NCI-H2029 treated with DMSO at 0.1 percent for 48 hours (cell line): ENCODE measurements at places on chromosomes 7 and 10.

- DNase-seq = no peak
Observed at GRCh38 chr10:6780008-6780677, 200.1 kb upstream of the PRKCQ start.

DNA sequence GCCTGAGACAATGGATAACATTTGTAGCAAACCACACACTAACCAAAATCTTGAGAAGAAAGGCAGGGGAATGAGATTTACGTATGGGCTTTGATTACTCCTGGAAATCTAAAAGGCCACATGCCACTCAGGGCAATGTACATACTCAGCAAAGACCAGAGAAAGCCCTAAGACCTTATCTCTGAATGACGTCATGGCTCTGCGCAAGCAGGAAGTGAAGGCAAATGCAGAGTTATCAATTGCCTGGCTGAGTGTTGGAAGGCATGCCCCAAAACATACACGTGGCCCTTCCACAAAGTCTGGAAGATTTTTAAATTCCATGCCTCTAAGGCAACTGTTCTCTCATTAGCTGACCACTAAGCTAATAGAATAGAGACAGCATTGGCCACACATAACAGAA, 90.9 kb upstream of the NRBF2 start:
- no peak for DNase-seq

DNA sequence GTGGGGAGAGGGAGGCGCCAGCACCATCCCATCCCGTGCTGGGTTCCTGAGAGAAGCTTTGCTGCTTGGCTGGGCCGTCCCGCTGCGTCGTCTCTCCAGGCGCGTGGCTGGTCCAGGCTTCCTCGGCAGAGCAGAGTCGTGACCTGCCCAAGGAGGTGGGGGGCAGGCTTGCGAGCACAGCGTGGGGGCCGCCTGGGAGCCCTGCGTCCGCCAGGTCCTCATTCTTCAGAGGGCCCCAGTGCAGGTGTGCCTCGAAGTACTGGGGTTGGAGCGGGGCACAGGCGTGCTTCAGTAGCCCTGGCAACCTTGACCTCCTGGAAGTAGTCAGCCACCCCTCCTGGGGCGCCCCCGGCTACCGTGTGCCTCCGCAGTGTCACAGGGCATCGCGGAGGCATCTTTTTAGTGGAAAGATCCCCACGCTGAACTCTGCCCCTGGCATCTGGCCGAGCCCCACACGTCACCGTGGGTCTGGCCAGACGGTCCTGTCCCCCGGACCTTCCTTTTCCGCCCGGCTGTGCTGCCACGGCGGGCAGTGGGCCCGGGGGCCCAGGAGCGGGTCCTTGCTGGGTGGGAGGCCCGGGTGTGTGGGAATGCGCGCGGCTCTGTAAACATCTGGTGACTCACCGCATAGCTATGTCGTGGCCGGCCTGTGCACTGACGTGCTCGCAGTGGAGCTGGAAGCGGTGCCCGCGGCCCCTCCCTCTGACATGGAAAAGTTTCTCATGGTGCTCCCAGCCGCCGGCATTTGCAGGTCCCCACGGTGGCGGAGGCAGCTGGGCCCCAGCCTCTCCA, 6.4 kb downstream of the MAFK start:
- DNase-seq = no peak

GRCh38 chr10:94150541-94151184, 156.9 kb downstream of the PLCE1 start:
- no peak for DNase-seq

GRCh38 chr7:45122975-45123860, 11.7 kb upstream of the TBRG4 start:
- no peak for DNase-seq

DNA sequence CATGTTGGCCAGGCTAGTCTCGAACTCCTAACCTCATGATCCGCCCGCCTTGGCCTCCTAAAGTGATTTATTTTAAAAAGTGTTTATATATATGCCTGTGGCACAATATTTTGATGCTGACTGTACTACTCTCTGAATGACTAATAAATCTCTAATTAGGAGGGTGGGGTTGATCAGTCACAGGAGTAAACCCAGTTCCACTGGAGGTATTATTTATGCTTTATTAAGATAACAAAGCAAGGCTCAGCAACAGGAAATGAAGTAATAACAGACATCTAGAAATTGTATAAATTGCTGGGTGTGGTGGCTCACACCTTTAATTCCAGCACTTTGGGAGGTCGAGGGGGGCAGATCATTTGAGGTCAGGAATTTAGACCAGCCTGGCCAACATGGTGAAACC, 26.0 kb upstream of the MCU start:
- no peak for DNase-seq

- no peak for DNase-seq
Observed at GRCh38 chr10:10800961-10801360, 216.7 kb upstream of the CELF2 start.

- no peak for DNase-seq
Observed at GRCh38 chr10:96856317-96856716, 24.2 kb downstream of the LCOR start.

DNA sequence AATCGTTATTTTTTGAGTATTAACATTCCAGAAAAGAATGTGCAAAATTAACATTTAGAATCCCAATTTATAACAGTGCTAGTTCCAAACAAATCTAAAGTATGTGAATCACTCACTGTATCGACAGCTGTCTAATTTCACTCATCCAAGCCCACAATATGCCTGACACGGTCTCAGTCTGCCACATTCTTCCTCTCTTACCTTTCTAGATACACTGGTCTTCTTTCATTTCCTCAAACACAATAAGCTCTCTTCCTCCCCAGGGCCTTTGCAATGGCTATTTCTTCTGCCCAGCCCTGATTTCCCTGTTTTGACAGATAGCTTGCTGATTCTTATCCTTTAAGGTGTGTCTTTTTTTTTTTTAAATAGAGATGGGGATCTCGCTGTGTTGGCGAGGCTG, 48.8 kb downstream of the UBE2H start:
- no peak for DNase-seq

DNA sequence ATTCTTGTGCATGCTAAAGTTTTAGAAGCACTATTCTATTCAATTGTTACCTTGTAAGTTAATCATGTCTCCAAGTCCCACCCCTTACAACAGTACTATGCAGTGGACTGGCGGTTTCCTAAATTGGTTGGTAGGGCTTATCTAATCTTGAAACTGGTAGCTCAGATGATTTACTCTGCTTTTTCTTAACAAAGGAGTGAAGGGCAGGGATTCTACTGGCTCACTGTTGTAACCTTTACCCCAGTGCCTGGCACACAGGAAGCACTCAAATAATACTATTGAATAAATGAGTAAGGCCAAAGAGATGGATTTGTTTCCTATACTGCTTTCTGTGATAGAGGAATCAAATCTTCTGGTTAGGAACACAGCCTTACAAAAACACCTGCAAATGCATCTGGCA, 46.0 kb upstream of the CYCS start:
- DNase-seq = no peak

DNA sequence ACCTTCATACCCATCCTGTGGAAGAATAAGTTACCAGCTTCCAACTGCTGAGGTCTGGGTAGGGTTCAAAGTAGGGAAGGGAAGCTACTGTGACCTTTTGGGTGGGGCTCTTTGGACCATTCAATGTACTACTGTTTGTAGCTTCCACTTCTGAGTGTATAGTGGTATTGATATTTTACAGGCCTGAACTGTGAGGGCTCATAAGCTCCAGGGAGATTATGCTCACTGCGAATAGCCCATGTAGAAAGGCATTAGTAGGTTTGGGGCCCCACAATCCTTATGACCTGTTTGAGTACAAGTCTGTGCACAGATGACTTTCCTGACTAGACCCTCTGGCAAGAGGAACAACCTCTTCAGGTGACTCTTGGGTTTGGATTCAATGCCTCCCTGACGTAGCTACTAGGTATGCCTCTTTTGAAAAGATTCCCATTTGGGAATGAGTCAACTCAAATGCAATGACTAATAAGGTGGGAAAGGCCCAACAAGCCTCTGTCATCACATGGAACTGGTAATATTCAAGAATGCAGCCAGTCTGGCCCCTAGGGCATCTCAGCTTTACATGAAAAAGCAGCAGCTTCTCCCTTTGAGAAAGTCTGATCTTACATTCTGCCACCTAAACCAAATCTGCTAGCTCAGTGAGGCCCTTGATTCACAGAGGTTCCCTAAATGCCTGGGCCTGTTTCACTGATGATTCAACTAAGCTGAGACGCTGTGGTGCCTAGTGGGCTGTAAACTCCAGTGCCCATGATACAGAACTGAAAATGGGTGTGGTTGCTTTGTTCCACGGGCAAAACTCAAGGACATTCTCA, 79.8 kb downstream of the ABI1 start:
- DNase-seq = no peak

- DNase-seq = no peak
Observed at GRCh38 chr7:80439894-80440821, 71.7 kb downstream of the GNAT3 start.

- DNase-seq = no peak
Observed at GRCh38 chr7:159078193-159078910, 66.3 kb downstream of the VIPR2 start.

GRCh38 chr10:90847436-90847835, 10.4 kb downstream of the HTR7 start:
- DNase-seq = no peak

DNA sequence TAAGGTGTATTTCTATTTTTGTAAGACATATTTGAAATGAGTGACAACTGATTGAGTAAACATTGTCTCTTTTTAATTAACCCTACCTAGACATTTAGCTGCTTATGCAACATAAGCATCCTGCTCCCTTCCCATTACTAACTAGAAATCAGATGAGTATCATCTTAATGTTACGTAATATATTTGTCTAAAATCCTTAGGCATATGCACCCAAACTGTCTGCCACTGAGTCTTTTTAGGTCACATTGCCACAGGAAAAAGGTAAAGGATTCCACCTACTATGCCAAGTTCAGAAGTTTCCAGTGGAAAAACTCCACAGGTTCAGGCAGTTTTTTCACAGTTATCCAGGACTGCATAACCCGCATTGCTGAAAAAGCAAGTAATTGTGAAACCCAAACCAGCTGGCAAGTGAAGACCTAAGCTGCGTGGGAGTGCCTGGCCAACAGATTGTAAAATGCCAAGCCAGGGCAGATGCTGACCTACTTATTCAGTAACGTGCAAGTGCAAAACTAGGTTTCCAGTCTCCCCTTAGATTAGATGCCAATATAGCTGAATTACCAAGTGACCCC, 983.7 kb downstream of the GATA3 start:
- DNase-seq = no peak

DNA sequence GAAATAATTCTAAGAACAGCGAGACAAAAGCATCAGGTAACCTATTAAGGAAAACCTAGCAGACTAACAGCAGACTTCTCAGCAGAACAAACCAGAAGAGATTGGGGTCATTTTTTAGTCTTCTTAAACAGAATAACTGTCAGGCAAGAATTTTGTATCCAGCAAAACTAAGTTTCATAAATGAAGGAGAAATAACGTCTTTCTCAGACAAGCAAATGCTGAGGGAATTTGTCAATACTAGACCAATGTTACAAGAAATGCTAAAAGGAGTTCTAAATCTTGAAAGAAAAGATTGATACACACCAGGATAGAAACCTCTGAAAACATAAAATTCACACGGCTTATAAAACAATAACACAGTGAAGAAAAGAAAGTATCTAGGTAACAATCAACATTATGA, 22.6 kb downstream of the BICC1 start:
- no peak for DNase-seq

DNA sequence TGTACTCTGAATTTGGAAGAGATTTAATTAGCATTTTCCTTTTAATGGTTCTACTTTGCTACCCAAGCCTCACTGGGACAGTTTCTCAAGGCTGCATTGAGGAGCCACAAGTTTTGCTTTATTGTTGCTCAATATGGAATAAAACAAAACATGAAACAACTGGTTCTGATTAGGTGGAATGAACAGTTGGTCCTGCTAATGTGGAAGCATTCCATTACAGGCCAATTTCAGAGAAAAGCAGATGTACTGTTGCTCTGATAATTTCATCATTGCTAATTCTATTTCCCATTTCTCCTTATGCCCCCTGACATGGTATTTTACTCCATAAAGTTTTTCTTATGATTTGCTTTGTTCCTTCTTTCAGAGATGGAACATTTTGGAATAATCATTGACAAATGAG, 66.0 kb upstream of the PAPSS2 start:
- DNase-seq = no peak

DNA sequence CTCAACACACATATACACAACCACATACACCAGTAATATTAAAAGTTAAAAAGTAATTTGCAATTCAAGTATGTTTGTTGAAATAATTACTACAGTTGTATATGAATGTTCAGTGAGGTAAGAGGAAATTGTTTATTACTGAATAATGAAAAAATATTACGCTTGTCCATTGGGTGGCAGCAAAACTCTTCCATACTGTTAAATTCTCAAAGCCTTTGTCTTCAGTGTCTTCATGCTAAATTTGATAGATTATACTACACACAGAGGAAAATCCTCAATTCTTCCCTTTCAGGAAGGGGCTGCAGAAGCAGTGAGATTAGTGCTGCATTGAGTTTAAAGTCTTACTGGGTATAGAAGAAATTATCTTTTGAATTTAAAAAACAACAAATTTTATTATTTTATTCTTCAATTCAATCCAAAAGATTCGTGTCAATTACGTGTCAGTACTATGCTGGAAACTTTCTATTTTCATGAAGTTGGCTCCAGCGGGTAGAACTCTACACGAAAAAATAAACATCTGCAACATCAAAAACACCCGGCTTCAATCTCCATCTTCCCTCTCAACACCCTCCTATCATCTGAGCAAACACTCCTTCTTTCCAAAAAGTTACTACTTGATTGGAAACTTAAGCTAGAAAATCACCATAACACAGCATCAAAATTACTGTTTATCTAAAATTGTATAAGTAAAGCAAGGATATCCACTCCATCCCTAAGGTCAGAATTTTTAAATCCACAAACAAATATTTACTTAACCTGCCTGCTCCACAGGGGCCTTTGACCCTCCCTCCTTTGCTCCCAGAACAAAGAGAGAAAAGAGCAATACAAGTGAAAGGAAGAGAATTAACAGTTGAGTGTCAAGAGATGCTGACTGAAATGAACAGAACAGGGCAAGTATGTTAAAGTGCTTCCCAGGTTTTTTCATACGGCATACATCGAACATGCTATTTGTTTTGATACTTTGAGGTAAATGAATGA, 37.0 kb upstream of the TES start:
- DNase-seq = peak; percentile 30

GRCh38 chr10:44309939-44310761, 74.7 kb downstream of the CXCL12 start:
- DNase-seq = no peak

- DNase-seq = no peak
Observed at GRCh38 chr10:60560451-60560850, 170.8 kb upstream of the ANK3 start.

GRCh38 chr10:7318836-7319235, 92.0 kb downstream of the SFMBT2 start:
- DNase-seq = no peak

DNA sequence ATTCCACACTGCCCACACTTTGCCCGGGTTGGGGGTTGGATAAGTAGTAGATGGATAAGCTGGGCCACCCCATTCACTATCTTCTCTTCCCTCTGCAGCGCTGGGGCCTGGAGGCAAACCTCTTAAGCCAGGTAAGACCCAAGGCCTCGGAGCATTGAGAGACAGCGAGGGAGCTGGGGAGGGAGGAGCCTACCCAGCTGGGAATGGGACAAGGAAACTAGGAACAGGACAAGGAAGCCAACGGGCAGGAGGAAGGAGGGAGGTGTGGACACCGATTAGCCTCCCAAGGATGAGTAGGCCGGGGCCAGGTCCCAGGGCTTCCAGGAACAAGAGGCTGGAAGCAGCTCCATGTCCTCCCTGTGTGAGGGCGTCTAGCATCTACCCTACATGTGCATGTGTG, 9.6 kb downstream of the ELN start:
- no peak for DNase-seq

GRCh38 chr7:95066737-95067530, 159.5 kb downstream of the PPP1R9A start:
- no peak for DNase-seq

- DNase-seq = no peak
Observed at GRCh38 chr7:150514748-150515222, at the start of gene GIMAP7. Gene GIMAP7 (plus strand): TSS chr7:150514872. CDS start chr7:150519975, 5,103 bp downstream.
